Activated naive CD4-positive, alpha-beta T cell (primary cell): ENCODE measurements at places on chromosomes 6 and 20.

- no peak for DNase-seq
These were observed 66.0 kb upstream of the CDH4 start for GRCh38 chr20:61185841-61186601.

- no peak for DNase-seq
These were observed 211.3 kb downstream of the ARID1B start for GRCh38 chr6:156988276-156989158.

GRCh38 chr20:63549019-63549418 lies 1.5 kb upstream of the SRMS start:
- DNase-seq, result no peak

GRCh38 chr6:91081452-91082067 lies 494.7 kb upstream of the MAP3K7 start:
- no peak for DNase-seq

- no peak for DNase-seq
These were observed 135.5 kb downstream of the ISM1 start for GRCh38 chr20:13356591-13356990.

GRCh38 chr6:16397623-16398022 lies 159.2 kb downstream of the GMPR start:
- no peak for DNase-seq

DNA sequence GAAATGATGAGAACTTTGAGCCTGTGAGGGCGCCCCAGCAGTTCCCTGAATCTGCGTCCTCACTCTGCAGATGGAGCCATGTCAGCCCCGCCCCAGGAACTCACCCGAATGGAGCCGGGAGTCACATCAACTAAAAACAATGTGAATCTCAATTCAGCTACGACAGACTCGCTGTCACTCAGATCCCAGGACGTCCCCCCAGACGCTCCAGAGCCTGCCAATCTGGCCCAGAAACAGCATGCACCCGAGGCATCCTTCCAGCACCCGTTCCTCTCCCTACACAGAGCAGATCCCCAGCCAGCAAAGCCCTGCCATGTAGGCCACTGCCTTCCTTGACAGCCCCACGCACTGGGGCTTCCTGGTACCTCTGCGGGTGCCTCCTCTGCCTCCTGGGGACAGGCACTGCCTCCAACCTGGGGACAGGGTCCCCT lies 248.0 kb downstream of the TTLL2 start:
- no peak for DNase-seq

GRCh38 chr20:57558614-57559288 lies 2.2 kb upstream of the PCK1 start:
- no peak for DNase-seq

DNA sequence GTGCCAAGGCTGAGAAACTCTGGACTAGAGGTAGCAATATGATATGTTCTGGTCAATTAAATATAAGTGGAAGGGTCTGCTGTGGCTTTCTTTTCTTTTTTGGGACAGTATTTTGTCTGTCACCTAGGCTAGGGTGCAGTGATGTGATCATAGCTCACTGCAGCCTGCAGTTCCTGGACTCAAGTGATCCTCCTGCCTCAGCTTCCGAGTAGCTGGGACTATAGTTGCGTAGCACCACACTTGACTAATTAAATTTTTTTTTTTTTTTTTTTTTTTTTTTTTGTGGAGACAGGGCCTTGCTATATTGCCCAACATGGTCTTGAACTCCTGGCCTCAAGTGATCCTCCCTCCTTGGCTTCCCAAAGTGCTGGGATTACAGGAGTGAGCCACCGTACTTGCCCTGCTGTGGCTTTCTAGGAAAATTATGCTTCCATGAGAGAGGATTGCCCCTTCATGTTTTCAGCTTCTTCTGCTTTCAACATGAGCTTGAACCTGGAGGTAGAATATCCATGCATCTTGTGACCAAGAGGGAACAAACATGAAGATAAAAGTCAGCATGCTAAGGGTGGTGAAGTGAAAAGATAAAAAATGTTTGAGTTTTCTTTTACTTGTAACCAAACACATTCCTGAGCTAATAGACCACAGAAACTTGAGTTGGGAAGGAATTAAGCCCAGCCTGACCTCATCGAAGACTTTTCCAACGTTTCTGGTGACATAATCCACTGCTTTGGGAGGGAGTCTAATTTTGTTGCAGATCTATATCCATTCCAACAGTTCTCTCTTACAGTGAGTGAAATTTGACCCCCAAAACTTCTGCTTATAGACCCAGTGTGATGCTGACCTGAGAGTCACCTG lies 75.1 kb downstream of the CARMIL1 start:
- DNase-seq, result no peak

- DNase-seq, result no peak
These were observed 477.2 kb upstream of the SULF2 start for GRCh38 chr20:48262466-48262865.

DNA sequence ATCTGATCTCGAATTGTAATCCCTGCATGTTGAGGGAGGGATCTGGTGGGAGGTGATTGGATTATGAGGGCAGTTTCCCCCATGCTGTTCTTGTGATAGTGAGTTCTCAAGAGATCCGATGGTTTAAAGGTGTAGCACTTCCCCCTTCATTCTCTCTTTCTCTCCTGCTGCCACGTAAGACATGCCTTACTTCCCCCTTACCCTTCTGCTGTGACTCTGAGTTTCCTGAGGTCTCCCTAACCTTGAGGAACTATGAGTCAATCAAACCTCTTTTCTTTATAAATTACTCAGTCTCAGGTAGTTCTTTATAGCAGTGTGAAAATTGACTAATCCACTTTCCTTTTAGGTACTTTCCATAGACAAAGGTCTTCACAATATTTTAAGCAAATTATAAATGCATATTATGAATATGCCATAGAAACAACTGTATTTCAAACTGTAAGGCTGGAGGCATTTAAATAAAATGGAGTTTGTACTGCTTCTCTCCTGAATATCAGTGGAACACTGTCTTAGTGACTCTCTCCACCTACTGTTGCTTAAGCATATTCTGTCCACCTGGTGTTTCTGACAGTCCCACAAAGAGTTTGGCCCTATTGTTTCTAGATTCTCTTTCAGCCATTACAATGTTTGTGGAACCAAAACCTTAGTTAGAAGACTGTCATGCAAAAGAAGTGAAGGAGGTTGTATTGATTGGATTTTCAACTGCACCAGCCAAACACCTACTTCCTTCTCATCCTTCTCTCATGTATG lies 24.3 kb upstream of the IL17A start:
- no peak for DNase-seq

GRCh38 chr6:53244958-53245357 lies 96.3 kb upstream of the GCM1 start:
- no peak for DNase-seq

- DNase-seq, result no peak
These were observed 157.8 kb downstream of the SCML4 start for GRCh38 chr6:107666084-107666980.

- DNase-seq, result no peak
These were observed 67.2 kb downstream of the B4GALT5 start for GRCh38 chr20:49646528-49646927.
